T-cell (primary cell): ENCODE measurements at places on chromosomes 2 and 18. TPM values are rescaled to one million over a fixed set of nuclear protein-coding genes. Genes with fewer than 3 reads are reported as not detected.
A peak's percentile ranks its signal among the peaks of the same experiment; 100 is the strongest.

Gene MC4R
- not detected for total RNA-seq

Gene HNRNPA3
- total RNA-seq, result 220 TPM

Gene FBXO48
- total RNA-seq, result 4.5 TPM

Gene HOXD3
- not detected for total RNA-seq

Gene NEU2
- not detected for total RNA-seq

Gene BIRC6
- 154 TPM for total RNA-seq

Gene EGR4
- total RNA-seq, result not detected

Gene CFAP210
- 0.35 TPM for total RNA-seq

Gene FIGN
- 0.16 TPM for total RNA-seq

Gene SCN9A
- total RNA-seq, result 0.75 TPM

GRCh38 chr2:64243081-64244036, 99.1 kb upstream of the PELI1 start:
- DNase-seq, result no peak

DNA sequence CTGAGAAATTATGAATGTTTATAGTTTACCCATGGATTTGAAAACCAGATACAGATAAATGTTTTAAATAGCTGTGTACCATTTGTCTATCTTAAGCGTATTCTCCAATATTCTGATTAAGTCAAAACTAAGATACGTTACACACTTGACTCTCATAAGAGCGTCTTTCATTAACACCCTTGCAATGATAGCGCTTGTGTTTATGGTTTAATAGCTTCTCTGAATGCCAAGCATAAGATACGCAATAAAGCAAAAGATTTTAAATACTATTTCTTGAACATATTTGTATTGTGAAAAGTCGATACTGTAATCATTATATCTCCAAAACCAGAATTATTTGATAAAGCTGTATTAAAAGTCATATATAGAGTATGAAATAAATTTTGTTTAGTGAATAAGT, 3.0 kb downstream of the CALCRL start:
- DNase-seq, result no peak

DNA sequence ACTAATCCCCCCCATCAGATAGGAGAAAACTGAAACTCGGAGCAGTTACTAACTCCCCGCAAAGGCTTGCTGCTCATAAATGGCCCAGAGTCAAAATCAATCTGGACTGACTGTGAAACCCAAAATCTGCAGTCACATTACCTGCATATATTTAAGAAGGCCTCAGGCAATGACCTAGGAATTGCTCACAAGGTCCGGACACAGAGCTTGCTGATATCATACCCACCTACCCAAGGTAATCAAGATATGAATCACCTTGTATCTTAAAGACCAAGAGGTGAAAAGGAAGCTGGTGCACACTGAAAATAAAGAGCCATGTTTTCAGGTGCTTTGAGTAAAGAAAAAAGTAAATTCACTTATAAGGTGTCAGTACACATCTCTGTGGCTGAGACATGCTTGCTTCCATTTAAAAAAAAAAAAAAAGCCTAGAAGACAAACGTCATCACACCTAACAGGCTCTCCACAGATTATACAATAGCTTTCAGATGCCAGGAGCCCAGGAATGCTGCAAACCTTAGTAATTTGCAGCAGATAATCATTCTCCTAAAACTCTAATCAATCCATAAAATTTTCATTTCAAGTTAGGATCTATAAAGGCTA, 195.4 kb downstream of the ZEB2 start:
- DNase-seq, result no peak

DNA sequence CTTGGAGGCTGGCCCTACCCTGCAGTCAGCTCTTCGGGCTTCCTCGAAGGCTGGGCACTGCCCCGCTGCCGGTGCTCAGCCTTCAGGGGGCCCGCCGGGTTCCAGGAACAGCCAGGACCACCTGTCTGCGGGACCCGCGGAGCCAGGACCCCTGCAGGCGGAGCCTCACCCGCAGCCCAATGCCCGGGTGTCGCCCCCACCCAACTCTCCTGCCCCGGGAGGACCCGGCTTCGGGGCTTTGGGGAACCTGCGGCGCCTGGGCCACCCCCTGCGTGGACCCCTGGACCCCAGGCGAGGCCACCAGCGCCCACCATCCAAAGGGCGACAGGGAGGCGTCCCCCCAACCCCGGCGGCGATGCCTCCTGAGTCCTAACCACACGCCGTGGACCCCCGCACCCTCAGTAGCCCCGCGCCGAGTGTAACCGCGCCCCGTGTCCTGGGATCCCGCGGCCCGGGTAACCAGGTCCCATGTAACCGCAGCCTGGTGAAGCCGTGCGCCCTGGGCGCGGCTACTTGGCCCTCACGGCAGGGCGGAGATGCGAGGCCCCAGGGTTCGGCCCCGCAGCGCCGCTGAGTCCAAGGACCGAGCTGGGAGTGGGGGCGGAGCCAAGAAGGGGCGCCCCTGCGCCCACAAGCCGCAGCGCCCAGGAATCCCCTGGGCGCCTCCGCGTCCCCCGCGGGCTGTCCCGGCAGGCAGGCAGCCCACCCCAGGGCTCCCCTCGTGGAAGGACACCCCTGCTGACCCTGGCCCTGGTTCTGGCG, 11.0 kb upstream of the UBE2F start:
- DNase-seq, result no peak

GRCh38 chr2:216257089-216257488, 115.2 kb downstream of the MARCHF4 start:
- no peak for DNase-seq

GRCh38 chr18:58091099-58091611, 47.1 kb downstream of the NEDD4L start:
- no peak for DNase-seq

- no peak for DNase-seq
Observed at GRCh38 chr2:150403457-150403856, 84.0 kb downstream of the RND3 start.

- DNase-seq, result peak; percentile 78
Observed at GRCh38 chr2:120177001-120177621, 46.1 kb downstream of the TMEM185B start.

GRCh38 chr2:57990118-57990725, 56.4 kb upstream of the VRK2 start:
- DNase-seq, result no peak

DNA sequence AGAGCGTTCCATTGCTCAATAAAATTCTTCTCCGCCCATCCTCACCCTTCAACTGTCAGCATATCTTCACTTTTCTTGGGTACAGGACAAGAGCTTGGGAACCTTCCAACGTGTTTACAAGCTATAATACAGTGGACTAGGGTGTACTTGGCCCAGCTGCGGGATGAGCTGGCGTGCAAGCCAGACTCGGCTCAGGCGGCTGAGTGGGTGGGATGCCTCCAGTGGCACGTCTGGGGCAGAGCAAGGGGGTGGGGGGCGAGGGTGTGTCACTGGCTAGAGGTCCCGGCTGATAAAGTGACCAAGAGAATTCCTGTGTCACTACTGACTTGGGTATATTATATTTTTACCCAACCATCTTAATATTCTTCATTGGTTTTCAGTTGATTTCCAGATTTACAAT, 179.7 kb downstream of the EVA1A start:
- no peak for DNase-seq

DNA sequence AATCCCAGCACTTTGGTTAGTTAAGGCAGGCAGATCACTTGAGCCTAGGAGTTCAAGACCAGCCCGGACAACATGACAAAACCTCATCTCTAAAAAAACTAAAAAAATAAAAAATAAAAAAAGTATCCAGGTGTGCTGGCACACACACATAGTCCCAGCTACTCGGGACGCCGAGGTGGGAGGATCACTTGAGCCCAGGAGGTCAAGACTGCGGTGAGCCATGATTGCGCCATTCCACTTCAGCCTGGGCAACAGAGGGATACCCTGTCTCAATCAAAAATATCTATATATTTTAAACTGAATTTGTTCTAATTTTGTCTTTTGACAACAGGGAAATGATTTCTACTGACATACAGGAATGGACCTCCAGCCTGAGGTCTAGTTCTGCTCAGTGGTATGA, 73.3 kb upstream of the MBOAT2 start:
- no peak for DNase-seq

DNA sequence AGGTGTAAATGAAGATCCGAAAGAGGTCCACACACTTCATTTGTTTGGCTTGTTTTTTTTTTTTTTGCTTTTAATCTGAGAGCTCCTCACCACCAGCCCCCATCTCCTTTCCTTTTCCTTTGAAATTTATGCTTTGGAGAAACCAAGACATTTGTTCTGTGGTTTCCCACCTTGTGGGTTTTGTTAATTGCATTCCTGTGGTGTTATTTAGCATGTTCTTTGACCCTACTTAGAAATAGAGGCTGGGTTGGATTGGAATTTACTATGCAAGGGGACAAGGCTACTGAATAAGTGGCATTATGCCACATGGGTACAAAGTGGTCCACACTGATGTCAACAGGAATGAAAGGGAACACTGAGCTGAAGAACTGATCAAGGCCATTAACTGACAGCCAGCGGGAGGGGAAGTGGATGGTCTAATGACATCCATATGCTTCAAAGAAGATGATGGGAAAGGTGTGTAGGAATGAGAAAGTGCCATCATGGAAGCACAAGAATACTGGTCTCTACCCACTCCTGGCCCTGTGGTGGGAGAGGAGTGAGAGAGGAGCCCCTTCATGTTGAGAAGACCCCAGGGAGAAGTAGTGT, 8.9 kb downstream of the CCL20 start:
- DNase-seq, result no peak

DNA sequence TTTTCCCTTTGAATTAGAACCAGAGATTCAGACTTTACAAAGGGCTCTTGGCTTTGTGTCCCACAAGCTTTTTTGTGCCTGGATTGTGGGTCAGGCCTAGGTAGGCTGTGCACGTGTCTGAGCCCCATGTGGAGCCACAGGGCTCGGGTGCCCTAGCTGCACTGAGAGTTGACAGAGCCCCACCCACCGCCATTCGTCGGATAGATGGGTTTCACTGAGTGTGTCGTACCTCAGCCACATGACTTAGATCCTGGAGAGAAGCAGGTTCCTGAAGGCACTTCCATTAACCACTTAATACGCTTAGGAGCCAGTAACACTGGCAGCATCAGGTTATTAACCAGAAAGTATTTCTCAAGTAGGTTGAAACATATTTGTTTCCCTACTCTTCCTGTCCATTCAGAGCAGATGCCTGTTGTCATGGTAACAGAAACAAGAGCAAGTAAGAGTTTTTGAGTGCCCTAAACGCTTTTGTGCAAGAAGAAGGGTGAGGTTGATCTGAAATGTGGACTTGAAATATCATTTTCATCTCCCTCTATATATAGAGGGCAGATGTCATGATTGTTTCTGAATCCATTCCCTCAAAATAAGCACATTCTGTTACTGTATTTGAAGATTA, 30.0 kb downstream of the ADCYAP1 start:
- no peak for DNase-seq

- no peak for DNase-seq
Observed at GRCh38 chr2:47508641-47509040, 105.7 kb downstream of the MSH2 start.

GRCh38 chr2:1652034-1652790, 92.1 kb downstream of the PXDN start:
- DNase-seq, result no peak

DNA sequence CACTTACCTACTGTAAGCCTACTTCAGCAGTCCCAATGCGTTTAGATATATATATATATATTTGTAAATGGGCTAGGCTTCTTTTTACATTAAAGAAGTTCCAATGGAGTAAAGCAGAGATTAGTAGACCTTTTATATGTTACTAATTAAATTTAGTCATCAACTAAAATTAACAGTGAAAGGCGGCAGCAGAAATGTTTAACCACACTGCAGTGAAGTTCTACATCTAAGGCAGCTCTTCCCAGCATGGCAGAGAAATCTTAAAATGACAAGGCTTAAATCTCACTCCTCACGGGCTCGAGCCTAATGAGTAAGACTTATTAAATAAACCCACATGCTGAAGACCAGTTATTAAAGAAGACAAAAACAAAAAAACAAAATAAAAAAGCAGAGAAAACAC, 19.1 kb upstream of the KANSL1L start:
- DNase-seq, result no peak

DNA sequence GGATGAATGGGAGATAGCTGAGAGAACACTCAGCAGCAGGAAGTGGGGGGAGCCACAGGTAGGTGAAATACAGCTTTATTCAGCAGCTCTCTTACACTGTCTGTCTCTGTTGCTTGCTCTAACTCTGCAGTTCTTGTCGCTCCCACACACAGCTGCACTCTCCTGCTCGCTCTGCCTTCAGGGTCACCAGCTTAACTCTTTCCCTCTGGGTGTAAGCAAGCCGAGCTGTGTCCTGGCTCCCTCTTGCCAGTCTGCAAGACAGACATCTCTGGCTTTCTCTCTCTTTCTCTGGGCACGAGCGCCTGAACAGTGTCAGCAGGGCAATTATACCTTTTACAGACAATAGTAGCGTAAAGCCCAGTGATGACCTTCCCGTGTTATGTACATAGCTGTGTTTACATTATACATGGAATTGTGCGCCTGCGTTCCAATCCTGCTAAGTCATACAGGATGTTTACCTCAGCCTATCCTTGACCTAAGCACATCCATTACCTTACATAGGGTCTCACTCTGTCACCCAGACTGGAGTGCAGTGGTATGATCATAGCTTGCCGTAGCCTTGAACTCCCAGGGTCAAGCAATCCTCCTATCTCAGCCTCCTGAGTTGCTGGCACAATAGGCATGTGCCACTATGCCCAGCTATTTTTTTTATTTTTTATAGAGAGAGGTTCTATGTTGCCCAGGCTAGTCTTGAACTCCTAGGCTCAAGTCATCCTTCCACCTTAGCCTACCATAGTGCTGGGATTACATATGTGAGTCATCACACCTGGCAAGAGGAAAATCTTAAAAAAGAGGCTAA, 57.8 kb upstream of the CHN1 start:
- DNase-seq, result no peak

DNA sequence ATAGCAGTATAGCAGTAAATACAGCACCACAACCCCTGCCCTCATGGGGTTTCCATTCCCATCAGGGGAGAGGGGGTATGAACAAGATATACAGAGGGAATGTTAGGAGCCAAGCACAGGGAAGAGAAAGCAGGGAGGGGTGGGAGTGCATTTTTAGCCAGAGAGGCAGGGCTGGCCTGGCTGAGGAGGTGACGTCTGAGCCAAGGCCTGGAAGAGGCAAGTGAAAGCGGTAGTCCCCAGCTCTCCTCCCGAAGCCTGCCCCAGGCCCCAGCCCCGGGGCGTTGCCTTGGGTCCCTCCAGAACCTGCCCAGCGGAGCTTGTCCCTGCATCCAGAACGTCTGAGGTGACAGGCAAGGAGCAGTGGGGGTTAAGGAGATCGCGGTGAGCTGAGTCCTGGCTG, 45.1 kb upstream of the FOSL2 start:
- DNase-seq, result no peak

- DNase-seq, result no peak
Observed at GRCh38 chr18:35635170-35635569, 53.6 kb downstream of the GALNT1 start.

- no peak for DNase-seq
Observed at GRCh38 chr2:180978903-180979748, 1.3 kb upstream of the UBE2E3 start.

DNA sequence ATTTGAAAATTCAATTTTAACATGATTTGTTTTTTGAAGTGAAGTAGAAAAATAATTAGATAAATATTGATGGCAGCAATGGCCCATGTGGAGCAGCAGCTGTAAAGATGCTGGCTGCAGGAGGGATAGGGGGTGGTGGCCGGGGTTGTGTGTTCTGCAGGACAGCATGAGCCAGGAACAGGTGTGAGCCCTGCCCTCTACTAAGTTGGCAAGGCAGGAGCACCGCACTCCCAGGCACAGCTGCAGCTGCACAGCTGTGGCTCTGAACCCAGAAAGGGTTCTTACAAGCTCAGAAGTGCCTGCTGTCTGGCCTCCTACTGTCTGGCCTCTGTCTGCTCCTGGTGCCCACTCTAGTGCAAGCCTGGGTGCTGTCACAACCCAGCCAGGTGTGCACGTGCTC, 10.0 kb upstream of the DUSP19 start:
- no peak for DNase-seq

- DNase-seq, result no peak
Observed at GRCh38 chr2:227349989-227350612, 25.1 kb downstream of the MFF start.

- no peak for DNase-seq
Observed at GRCh38 chr2:69020496-69021426, 7.8 kb downstream of the ANTXR1 start.
